ENCODE measurements at places on chromosomes 2 and 18.

GRCh38 chr18:75592527-75592926, 165.0 kb upstream of the SMIM21 start:
- no peak for DNase-seq

- DNase-seq = no peak
These were observed 157.1 kb downstream of the FTCDNL1 start for GRCh38 chr2:199693861-199694260.

DNA sequence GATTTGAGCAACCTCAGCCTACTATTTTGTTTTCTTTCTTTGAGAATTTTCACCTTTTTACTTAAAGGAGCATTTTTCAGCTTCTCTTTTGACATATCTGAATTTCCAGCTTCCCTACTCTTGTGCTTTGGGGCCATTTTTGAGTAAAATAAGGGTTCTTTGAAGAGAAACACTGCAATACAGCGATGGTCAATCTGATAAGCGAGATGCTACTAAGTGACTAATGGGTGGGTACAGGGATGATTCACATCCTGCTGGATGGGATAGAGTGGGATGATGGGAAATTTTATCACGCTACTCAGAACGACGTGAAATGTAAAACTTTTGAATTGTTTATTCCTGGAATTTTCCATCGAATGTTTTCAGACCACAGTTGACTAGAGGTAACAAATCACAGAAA, 211.5 kb downstream of the TMEM247 start:
- no peak for DNase-seq

- no peak for DNase-seq
These were observed 149.5 kb downstream of the LRRTM4 start for GRCh38 chr2:77372636-77373035.

DNA sequence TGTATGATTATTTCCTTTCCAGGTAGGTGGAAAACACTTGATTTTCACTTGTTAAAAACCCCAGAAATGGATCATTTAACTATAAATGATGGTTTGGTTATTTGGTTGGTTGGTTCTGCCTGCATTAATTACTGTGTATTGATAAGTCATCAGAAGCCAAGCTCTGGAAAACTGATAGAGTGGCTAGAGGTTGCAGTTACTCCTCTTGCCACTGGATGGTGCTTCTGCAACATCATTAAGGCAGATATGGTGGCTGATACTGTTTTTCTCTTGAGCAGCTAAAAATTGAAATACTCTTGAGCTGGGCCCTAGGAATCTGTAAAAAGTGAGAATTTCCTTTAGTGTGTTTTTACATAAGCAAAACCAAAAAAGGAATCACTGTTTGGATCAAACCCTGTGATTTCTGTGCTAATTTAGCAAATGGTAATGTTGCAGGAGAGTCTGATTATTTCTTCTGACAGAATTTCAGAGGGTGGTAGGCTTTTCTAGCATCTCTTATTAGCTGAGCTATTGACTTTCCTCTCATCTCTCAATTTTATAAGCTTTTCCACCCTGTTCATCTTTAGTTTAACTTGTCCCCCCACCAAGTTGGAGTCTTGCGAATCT, 54.3 kb downstream of the RAB10 start:
- DNase-seq = peak; percentile 52

GRCh38 chr2:210611466-210611865, 55.1 kb downstream of the CPS1 start:
- no peak for DNase-seq

GRCh38 chr18:5518899-5519371, 24.9 kb downstream of the EPB41L3 start:
- no peak for DNase-seq

- DNase-seq = no peak
These were observed 297.9 kb downstream of the NDUFA10 start for GRCh38 chr2:239727182-239727775.

DNA sequence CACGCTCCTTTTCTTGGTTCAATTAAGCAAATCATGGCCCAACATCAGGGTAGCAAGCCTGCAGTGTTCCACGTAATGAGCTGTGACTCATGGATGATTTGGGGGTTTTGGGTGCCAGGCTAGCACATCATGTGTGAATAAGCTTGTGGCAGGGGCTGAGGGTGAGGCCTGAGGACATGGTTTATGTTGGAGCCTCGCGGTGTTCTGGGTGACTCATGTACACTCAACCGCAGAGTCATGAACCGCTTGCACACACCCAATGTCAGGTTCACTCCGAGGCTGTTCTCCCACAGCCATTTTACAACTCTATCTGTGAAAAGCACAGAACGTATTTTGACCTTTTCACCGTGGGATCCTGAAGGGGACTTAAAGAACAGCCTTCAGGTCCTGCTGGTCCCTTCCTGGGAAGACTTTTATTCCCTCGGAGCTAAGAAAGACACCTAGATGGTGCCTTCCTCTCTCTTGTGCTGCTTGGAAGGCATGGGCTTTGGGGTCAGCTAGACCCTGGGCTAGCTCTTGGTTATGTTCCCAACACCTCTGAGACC, 139.9 kb upstream of the ZEB2 start:
- no peak for DNase-seq

DNA sequence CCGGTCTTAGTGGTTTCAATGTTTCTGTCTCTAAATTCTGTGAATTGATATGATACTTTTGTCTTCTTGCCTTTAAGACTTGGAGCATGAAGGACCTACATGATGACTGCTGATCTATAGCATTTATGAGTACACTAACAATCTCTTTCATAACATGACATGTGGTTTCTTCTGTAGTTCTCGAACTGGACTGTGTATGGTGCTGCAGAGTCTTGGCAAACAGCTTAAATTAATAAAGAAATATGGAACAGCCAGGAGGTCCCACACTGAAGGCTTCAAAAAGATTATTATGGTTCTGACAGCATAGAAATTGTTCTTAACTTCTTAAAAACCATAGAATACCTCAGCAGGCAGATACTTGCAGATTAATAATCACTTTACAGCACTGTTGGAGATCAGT, 145.0 kb downstream of the DCC start:
- DNase-seq = no peak

DNA sequence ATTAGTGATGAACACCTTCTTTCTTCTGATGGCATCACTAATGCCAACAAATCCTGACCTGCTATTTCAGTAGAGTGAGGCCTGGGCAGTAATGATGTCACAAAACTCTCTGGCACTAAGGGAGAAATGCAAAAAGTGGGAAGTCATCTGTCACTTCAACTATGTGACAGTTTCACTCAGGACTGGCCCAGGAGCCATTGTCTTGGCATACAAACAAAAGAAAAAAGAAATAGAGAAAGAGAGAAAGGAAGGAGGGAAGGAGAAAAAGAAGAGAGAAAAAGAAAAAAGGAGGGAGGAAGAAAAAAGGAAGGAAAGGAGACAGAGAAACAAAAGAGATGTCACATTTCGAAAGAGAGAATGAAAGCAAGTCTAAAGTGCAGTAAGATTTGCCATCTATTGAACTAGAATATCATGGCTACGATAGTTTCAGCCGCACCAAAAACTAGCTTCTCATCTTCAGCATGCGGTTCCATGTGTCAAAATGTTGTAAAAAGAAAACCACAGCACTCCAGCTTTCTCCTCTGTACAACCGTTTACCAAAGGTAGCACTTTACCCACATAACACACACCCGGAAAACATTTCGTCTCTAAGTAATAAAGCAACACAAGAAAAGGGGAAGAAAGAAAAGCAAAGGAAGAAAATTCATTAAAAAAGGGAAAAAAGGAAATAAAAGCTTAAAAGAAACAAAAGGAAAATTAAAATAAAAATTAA, 50.1 kb downstream of the CD226 start:
- no peak for DNase-seq

- DNase-seq = no peak
These were observed 74.7 kb upstream of the RAB6C start for GRCh38 chr2:129904532-129905446.

GRCh38 chr18:12109836-12110235, 16.2 kb downstream of the ANKRD62 start:
- DNase-seq = no peak

DNA sequence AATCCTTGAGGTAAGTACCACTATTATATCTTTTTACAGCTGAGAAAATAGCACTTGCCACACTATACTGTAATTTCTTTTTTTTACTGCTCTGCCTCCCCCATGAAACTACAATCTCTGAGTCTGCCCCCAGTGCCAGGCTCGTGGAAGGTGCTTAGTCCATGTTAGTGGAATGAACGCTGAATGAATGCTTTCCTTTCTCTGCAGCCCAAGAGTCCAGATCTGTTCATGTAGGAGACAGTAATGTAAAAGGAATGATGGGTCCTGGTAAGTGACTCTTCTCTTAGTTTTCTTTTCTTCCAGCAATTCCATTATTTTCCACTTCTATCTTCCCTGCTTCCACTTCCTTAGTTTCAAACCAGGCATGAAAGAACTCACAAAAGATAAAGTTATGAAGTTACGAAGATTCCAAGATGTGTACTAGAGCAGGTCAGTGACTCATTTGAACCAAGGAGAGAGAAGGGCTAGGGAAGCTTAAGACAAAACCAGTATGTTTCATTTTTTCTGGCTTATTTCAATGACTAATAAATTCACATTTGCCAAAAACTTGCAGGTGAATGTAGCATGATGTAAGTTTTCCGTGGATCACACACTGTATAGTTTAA, 46.0 kb downstream of the ARHGEF33 start:
- DNase-seq = no peak

GRCh38 chr18:77481541-77481940, 231.9 kb downstream of the GALR1 start:
- no peak for DNase-seq

- DNase-seq = no peak
These were observed 93.6 kb downstream of the ZEB2 start for GRCh38 chr2:144426355-144426754.

DNA sequence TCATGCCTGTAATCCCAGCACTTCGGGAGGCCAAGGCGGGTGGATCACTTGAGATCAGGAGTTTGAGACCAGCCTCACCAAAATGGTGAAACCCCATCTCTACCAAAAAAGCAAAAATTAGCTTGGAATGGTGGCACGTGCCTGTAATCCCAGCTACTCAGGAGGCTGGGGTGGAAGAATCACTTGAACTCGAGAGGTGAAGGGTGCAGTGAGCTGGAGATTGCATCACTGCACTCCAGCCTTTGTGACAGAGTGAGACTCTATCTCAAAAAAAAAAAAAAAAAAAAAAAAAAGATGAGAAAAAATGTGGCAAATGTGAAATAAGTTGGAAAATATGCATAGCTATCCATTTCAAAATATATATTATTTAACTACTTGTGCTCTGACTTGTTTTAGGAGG, 65.0 kb downstream of the KCNS3 start:
- no peak for DNase-seq

DNA sequence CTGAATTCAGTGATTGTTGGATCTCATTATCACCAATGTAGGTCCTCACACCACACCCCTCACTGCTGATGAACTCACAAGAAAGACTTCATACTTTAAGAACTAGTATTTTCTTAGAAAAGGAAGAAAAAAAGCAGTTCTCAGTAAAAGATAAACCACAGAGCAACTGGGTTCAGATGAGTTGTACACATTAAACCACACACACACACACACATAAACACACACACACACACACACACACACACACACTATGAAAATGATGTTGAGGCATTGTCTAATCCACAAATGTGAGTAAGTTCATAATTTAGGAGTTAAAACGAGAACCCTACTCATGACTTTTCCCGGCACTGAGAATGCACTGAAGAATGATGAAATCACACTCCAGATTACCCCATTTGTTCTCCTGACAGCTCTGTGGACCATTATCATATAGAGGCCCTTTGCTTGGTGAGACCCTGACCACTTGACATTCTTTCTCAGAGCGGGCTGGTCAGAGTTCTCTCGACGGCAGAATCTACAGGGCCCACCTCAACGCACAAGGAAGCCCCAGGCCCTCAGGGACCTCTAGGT, 106.2 kb downstream of the BCL2 start:
- DNase-seq = no peak
